Activated CD8-positive, alpha-beta memory T cell treated with anti-CD3 and anti-CD28 coated beads for 24 hours (primary cell): ENCODE measurements at places on chromosomes 3 and 15.

DNA sequence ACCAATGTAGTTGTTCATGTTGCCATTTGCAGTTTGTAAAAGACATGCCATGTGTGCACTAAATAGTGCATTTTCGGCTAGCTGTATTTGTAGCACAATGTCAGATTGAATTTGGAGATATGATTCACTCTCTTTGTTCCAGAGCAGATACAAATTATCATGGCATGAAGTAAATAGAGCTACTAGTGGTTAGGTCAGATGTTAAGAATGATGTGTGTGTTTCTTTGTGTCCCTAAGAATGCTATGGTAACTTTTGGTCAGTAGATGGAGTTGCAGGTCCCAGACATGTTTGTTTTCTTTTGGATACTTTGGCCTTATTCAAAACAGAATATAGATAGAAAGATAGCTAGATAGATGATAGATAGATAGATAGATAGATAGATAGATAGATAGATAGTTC is 595.8 kb downstream of the NLGN1 start:
- no peak for DNase-seq

DNA sequence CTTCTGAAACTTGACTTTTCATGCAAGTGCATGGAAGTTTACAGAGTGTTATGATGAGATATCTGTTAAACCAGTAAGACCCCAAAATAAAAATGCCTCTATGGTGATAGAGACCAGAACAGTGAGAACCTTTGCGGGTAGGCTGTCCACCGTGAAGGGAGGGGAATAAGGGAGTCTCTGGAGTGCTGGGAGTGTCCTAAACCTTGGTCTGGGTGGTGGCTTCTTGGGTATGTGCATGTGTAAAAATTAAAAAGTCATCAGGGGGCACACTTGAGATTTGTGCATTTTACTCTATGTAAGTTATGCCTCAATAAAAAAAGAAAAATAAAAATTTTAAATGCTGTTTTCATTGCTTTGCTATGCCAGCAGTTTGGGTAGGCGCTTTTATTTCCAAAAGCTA is 38.2 kb upstream of the BNC1 start:
- DNase-seq = no peak

DNA sequence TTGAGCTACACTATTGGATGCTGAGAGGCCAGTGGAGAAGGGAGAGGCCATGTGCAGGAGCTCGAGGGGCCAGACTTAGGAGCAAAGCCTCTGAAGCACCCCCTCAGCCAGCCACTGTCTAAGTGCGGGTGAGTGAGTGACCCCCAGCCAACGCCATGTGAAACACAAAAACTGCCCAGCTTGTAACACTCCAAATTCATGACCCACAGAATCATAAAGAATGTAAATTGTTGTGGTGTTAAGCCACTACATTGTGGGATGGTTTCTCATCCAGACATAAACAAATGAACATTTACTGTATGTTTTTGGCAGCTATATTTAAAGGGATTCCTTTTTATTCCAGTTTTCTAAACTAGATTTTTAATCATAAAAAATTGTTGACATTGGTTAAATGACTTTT is 27.2 kb upstream of the TMEM158 start:
- DNase-seq = no peak

DNA sequence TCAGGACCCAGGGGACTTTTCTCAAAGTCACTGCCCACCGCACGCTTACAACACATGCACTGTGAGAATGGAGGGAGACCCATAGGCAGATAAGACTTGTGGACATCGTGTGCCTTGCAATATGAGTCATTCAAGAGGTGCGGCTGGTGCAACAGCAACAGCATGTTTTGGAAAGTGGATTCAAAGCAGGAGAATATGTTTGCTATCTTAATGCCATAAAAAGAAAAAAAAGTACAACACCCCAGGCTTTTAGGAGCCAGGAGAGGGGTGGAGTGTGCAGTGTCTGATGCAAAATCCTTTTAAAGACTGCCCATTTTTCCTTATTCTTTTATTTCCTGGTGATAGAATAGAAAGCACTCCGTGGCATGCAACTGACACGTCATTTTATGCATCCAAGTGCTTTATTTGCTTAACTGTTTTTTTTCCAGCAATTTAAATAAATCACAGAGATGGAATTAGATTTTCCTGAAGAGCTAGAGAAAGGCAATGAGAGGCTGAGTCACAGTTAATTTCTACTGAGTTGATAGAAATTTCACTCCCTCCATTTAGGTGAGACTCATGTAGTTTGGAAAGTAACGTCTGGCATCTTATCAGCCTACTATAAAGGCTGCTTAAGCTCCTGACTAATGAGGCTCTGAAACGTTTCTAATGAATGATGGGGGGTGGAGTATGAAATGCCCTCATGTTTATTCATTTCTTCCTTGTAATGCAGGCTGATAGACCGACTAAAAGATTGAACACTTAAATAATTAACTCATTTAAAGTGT is 96.4 kb downstream of the NSUN3 start:
- DNase-seq = no peak

GRCh38 chr3:13827699-13828098 is 52.2 kb downstream of the WNT7A start:
- no peak for DNase-seq

DNA sequence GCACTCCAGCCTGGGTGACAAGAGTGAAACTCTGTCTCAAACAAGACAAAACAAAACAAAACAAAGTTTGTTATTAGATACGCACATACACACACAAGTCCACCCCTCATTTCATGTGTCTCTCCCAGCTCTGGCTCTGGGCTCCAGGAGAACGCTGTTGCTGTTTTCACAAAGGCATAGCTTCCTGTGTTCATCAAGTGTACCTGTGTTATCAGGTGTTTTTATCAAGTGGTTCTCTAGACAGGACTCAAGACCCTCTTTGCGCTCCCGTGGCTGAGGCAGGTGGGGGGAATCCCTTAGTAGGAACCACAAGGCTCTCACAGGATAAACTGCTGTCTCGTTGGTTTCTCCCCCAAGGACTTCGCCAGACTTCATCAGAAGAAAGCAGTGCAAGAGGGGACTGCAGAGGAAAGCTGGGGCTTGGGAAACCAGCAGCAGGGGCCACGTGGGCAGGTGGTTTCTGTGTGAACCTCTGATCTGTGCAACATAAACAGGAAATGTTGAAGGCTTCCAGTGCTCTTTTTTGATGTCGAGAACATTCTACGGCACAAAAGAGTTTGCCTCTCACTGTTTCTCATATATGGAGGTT is 6.9 kb upstream of the PPP1R2 start:
- peak; percentile 84 for DNase-seq

GRCh38 chr15:63598473-63599400 is 1.6 kb downstream of the FBXL22 start:
- no peak for DNase-seq

DNA sequence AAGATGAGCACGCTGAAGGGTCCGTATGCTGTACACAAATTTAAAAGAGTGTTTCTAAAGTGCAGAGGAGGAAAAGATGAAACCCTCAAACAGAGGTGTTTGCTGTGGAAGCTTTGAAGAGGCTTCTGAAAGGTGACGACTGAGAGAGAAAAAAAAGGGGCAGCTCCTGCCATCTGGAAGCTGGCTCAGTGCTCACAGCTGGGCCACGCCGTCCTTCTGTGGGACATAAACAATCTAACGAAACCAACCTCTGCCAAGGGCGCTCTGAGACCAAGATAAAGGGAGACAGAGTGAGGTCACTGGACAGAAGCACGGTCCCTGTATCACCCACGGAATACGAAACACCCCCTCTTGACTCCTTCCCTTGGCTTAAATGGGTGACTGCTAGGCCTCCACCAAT is 96.3 kb upstream of the SLC6A6 start:
- DNase-seq = no peak

DNA sequence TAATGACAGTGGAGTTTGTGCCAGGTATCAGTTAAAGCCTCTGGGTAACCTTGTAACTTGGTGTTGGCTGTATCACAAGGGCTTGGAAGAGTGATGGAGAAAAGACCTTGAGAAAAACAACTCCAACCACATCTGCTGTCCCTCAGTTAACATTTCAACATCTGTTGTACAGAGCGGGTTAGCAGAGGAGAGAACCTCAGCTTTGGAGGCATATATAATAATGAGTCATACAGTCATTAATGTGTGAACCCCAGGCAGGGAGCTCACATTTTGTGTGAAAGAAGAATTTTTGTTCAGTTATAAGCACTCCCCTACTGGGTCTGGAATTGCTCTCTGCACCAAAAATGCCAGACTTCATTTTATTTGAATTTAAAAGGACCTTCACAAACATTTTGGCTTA is 439.5 kb downstream of the PDCD6IP start:
- DNase-seq = no peak

GRCh38 chr3:108486941-108487340 is 23.5 kb downstream of the MYH15 start:
- DNase-seq = no peak

- DNase-seq = no peak
These were observed 20.0 kb upstream of the TMOD3 start for GRCh38 chr15:51809457-51809856.

- no peak for DNase-seq
These were observed 203.5 kb downstream of the RSRC1 start for GRCh38 chr3:158313338-158313927.

DNA sequence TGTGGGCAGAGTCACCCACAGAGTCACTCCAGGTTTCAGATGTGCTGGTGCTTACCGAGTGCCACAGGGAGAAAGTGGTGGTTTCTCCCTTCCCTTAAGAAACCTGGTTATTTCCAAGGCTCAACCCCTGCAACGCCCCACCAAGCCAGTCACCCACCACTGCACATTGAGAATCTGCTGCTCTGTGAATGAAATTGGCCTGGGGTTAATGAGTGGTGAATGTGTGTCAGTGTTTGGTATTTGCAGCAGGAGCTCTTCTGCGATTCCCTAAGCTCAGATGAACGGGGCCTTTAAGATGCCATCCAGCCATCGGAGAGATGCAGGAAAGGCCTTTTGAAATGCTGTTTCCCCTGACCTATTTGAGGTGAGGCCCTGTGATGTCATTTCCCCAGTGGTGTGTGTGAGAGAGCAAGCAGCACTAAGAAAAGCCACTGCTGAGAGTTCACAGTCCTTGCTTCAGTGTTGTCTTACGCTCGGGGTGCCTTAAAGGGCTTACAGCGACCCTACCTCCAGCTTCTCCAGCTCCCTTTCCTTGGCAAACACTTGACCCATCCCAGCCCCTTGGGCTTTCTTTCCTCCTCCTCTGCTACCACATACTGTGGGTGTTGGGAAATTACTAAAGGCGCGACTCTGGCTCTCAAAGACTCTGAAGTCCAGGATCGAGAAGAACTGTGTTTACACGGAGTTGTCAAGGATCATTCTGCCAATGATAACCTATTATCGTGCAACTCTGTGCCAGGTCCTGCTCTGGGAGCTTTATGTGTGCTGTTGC is 68.9 kb downstream of the SMAD3 start:
- peak; percentile 77 for DNase-seq

DNA sequence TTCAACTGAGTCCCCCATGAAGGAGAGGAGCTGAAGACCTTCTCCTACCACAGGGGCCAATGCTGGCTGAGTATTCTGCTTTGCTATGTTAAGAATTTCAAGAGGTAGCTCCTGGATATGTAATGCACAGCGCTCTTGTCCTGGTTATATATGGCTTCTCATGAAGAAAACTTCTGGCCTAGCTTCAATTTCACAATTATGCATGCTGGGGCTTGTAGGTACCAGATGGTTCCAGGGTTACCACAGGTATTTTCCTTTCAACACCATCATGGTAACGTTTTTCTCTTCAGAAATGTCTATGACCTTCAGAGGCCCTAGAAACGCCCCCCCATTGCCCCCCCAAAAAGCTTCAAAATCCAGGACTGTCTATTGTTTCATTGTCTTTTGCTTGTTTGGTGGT is 311.7 kb upstream of the ICE2 start:
- no peak for DNase-seq

DNA sequence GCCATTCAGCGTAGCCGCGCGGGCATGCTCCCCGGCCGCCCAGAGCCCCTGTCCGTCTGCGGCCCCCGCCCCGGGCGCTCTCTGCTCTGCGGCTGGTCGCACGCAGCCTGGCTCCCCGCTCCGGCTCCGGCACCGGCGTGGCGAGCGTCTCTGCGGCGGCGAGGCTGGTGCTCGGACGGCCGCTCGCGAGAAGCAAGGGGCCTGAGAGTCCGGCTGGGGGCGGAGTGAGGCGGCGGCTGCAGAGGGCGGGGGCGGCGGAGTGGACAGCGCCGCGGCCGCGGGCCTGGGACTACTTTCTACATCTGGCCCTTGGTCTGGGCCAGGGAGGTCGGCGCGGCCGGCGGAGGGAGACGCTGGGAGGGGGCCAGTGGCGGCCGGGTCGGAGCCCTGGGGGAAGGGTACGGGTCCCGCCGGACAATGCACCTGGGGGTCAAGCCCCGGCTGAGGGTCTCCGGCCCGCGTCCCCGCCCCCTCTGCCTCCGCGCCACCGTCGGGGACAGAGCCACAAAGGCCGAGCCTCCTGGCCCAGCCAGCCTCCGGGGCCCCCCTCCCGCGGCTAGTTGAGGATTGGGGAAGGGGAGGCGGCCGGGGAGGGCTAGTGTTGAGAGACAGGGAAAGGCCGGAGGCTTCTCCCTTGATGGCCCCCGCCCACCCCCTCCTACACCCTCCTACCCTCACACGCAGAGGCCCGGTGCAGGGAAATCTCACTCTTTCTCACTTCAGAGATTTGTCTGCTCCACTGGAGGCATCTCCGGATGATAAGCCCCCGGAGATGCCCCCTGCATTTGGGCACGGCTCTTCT is at the start of gene PRTG:
Gene PRTG, minus strand, starts transcription at position 226 of the 802 bp plus-strand sequence. Its CDS starts 221 bp downstream, at position 5.
- DNase-seq = no peak

GRCh38 chr3:102933377-102933776 is 498.6 kb downstream of the ZPLD1 start:
- DNase-seq = no peak

GRCh38 chr15:64426845-64427465 is 33.4 kb upstream of the ZNF609 start:
- DNase-seq = no peak

- no peak for DNase-seq
These were observed 6.9 kb downstream of the NUDT16 start for GRCh38 chr3:131388490-131388799.
